ENCODE measurements at places on chromosomes 6 and 20.

GRCh38 chr6:15712797-15713196 lies 50.0 kb upstream of the DTNBP1 start:
- DNase-seq = no peak

DNA sequence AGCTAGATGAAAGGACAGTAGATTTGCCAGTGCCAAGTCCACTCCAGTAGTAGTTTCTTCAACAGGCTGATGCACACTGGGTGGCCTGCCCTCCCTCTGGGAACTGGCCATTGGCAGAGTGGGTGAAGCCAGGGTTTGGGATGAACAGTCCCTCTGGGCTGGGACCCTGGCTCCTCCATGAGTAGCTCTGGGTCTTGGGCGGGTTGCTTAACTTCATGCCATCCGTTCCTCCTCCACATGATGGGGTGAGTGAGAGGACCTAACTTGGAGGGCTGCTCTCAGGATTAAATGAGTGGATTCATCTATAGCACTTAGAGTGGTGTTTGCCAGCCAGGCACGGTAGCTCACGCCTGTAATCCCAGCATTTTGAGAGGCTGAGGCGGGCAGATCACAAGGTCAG lies 47.2 kb downstream of the PLAGL2 start:
- no peak for DNase-seq

DNA sequence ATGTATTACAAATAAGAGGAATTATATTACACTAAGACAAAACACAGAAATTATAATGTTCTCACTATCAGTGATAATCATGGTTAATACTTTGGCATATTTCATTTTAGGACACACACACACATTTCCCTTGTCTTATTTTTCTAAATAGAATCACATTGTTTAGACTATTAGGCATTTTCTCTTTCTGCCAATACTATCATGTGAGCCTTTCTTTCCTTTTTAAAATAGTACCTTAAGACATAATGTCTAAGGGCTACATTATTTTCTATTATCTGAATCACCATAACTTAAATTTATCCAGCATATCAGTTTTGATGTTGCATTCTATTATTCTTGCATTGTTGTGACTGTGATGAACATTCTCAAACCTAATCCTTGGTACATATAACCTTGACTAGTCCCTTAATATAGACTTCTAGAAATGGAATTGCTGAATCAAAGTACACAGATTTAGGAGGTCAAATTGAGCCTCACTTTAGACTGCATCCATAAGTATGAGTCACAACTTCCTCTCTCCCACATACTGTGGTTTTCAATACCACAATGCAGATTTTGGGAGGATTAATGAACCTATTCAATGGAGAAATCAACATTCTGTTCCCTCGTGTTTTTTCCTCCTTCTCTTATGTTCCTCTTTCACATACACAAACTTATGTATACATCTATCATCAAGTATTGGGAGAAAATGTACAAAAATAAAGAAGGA lies 212.6 kb downstream of the MOXD1 start:
- no peak for DNase-seq

DNA sequence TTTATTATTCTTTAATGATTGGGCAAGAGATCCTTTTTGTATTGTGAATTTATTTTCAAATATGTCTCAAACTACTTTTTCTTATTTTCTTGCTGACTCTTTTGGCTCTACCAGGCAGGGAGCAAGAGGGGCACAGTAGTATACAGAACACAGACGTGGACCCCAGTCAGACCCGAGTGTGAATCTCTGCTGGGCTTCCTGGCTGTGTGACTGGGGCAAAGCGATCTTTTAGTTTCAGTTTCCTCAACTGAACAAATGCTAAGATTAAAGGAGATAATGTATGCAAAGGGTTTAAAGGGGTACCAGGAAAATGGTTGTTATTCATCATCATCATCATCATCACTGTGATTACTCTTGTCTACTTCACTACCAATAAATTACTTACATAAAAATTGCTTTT lies 317.5 kb downstream of the HIVEP2 start:
- DNase-seq = no peak

All from stimulated activated CD8-positive, alpha-beta memory T cell treated with anti-CD3 and anti-CD28 coated beads, Interleukin-7, amount 100 ng/mL, for 24 hours (primary cell).